Type B pancreatic cell (in vitro differentiated cells): ENCODE measurements at places on chromosomes 7 and 10. TPM values are rescaled to one million over a fixed set of nuclear protein-coding genes. Genes with fewer than 3 reads are reported as not detected.

- DNase-seq, result no peak
Observed at GRCh38 chr7:122068999-122069398, 75.0 kb downstream of the AASS start.

DNA sequence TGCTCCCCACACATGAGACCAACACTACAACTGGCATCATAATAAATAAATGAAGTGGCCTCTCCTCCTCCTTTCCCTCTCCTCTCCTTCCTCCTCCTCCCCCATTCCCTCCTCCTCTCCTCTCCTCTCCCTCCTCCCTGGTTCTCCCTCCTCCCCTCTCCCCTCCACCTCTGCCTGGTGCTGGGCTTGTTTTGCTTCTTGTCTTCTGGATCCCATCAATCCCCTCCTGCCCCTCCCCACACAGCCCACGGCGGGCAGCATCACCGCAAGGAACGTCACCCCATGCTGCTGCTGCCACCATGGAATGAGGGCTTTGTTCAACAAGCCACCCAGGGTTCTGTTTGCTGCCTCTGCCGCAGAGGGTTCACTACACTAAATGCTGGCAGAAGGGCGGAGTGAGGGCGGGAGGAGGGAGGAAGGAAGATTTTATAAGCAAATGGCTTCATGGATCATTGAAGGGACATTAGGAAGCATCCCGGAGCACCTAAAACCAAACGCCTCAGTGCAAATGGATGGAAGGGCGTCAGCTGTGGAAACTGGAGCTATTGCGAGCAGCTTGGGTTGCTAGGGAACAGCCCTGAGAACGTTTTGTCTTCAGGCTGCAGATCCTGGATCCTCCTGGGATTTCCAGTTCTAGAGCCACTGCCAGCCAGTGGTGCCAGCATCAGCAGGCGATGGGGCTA is 379.7 kb upstream of the ZMIZ1 start:
- DNase-seq, result no peak

GRCh38 chr10:84825330-84825729 is 496.9 kb downstream of the CCSER2 start:
- DNase-seq, result no peak

DNA sequence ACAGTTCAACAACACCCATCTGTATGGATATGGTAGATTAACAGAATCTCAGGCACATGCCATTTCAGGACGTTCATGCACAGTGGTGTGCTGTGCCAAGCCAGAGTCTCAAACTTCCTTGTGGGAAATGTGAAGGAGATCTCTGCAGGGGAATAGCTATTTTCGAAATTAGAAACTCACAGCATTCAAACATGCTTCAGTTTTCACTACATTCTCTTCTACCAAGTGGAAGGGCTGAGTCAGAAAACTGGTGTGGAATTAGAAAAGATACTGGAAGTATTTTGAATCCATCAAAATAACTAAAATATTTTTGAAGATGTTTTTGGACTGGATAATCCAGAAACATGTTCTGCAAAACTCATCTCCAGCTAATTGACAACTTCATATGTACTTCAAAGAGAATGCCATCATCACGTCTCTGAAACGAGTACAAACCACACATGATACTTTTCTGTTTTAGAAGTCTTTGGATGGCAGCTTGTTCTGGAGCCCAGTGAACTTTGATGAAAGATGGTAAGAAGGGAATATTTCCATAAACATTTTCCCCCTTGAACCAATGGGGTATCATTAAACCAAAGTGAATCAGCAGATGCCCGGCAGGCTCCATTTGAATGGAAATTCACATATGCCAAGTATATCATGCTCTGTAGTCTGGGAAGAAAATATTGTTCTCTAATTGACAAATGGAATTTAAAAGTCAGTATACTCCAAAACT is 616.3 kb upstream of the IGFBP3 start:
- no peak for DNase-seq

DNA sequence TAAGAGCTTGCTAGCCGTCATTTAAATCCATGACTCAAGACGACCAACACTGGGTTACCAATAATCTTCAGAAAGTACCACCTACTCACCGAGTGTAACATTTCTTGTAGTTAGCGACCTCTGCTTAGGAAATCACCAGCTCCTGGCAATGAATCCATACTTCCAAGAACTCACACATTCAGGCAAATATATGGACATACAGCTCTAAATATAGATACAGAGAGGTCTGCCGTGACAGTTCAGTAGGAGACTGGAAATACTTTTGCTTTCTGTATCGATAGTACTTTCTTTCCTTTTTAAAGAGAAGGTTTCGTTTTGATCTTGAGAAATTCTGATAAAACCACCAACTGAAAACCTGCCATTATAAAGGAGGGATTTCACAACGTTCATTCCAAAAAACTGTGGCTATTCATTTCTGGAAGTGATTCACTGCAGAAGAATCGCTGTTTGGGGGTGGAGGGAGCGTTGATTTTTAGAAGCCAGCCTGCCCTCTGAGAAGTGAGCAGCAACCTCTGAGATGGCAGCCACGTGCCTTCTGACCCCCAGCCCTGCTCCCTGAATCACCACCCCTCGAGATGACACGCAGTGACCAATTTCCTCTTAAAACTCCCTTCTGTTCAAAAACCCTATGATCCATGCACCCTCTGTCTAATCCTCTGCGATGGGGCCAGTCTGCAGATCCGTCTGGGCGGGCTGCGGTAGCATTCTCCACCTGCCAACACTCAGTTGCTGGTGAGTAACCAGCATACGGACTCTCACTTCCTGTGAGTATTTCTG is 179.0 kb upstream of the KLF14 start:
- no peak for DNase-seq

Gene NKX2-3
- total RNA-seq, result not detected in 2 replicates

Gene STK31
- 0.43 and 0.74 TPM in 2 replicates for total RNA-seq

Gene ZNF282
- 34.3 and 35.4 TPM in 2 replicates for total RNA-seq
